ENCODE measurements at places on chromosomes 3 and 15.
A peak's percentile ranks its signal among the peaks of the same experiment; 100 is the strongest.

GRCh38 chr3:58804914-58805313 lies 138.3 kb upstream of the FAM3D start:
- DNase-seq: no peak

DNA sequence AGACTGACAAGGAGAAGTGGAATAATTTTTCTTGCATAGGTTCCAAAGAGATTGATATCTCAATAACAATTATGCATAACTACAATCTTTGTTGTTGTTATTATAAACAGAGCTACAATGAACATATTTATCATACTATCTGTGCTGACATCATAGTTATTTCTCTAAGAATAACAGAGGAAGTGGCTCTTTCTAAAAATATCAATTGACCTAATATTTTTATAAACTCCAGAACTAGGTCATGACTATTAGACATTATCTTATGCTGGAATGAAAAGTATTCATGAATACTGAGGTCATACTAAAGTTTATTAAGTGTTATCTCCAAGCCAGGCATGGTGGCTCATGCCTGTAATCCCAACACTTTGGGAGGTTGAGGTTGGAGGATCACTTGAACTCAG lies 114.1 kb downstream of the DCLK3 start:
- peak; percentile 61 for DNase-seq

GRCh38 chr3:151394611-151395010 lies 10.1 kb upstream of the P2RY12 start:
- no peak for DNase-seq

DNA sequence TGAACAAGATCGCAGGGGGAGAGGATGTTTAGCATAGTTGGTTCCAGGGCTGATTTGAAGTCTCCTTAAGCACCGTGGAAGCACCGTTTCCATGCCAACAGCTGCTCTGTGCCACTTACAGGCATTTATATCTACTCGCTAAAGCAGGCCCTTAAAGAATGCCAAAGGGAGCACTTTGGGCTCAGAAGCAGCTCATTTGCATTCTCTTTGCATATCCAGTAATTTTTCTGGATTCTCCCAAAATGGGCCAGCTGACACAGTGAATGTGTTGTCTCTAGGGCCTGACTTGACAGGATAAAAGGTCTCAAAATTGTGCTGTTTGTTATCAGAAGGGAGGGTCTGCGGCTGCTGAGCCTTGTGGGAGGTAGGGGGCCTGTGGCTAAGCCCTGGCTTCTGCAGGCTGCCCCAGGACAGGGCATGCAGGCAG lies 138.6 kb downstream of the FBLN2 start:
- no peak for DNase-seq

GRCh38 chr15:36234743-36235142 lies 344.7 kb upstream of the CDIN1 start:
- no peak for DNase-seq

DNA sequence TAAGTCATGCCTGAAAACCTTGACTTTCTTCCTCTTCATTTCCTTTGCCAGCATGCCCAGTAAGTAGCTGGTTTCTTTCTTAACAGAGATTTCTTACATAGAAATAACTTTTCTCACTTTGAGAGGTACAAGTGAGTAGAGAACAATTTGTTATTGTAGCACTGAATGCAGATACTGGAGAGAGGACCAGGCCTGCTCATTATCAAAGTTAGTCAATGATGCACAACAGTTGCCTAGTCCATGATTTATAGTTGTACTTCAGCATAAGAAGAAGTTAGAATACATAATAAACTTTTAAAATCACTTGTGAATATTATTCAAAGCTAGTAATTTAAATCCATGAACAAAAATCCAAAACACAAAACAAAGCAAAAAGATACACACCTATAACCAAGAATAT lies 213.0 kb downstream of the PCCB start:
- DNase-seq: no peak

Data from AG10803 (cell line).